ENCODE measurements at places on chromosomes 6 and 20.

GRCh38 chr6:158081657-158081935, 86.5 kb downstream of the SERAC1 start:
- DNase-seq: no peak

GRCh38 chr6:117233145-117233544, 32.2 kb upstream of the VGLL2 start:
- DNase-seq: no peak

GRCh38 chr6:107769053-107769658, 55.0 kb downstream of the SCML4 start:
- no peak for DNase-seq

DNA sequence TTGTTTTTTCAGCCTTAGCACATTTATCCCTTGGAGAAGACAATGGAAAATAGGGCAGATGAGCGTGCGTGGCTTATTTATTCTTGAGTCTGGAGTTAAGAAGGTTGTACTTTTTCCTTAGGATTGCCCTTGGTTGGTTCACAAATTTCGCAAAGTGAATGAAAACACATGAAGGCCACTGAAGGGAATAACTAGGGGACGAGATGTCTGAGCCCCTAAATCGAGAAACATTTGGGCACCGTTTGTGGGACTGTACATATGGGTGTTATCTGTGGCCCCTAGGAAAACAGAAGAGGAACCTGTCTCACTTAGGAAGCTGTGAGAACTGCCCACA, 19.4 kb upstream of the TRIM27 start:
- DNase-seq: no peak

- no peak for DNase-seq
These were observed 63.7 kb downstream of the PRR18 start for GRCh38 chr6:166244353-166245045.

- no peak for DNase-seq
These were observed 327.2 kb downstream of the HTR1B start for GRCh38 chr6:77136086-77136485.

- no peak for DNase-seq
These were observed 15.2 kb downstream of the SLC52A3 start for GRCh38 chr20:753136-753535.

GRCh38 chr20:61694682-61695081, 371.0 kb downstream of the TAF4 start:
- no peak for DNase-seq

DNA sequence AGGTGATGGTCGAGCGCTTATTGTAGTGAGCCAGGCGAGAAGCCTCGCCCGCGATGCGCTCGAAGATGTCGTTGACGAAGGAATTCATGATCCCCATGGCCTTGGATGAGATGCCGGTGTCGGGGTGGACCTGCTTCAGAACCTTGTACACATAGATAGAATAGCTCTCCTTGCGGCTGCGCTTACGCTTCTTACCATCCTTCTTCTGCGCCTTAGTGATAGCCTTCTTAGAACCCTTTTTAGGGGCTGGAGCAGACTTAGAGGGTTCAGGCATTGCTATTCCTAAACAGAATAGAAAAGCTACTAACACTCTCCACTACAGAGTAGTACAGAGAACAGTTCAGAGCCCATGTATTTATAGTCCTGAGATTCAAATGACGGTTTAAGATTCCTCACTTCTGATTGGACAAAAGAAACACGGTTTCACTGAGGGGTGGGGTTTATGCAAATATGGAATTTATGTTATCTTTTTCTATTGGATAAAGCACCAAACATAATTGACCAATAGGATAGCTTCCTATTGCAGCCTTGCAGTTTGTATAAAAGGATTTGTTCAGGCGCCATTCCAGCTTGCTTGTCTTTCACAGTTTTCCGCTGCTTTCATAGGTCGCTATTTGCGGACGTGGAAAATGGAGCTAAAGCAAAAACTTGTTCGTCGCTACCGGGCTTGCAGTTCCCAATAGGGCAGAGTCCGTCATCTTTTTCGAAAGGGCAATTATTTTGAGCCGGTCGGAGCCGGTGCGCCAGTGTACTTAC, 43.7 kb upstream of the HFE start:
- peak; percentile 95 for DNase-seq

DNA sequence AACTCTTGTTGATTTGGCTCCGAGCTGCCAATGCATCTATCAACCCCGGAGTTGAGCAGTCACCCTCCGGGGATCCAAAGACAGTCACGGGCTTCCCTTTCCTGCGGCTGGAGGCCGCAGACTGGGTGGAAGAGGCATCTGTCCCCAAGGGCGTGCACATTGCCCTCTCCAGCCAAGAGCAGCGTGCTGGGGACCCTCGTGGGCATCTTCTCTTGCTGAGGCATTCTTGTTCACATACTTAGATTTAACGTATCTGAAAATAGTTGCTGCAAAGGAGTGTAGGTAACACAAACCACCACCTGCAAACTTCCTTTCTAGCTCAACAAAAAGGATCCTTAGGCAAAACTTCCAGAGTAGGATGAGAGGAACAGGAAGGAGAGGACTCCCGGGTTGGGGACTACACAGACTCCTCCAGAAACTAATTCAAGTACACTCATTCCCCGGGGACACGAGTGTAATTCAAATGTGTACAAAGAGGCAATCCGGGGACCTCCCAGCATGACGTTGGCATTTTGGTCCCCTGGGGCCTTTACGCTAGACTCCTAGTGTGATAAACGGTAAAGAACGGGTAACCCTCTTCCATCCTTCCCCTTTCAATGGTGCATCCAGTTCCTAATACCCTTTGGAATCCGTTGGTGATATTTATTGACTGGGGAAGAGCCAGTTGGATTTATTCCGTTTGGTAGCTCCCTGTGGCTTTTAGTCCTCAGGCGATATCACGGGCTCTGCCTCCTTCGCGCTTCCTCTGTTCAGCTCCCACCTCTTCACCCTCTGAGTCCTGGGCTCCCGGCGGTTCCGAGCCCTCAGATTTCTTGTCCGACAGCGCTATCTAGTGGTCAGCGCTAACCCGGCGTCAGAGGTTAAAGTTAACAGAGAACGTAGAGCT, 2.7 kb upstream of the COL12A1 start:
- DNase-seq: peak; percentile 70

DNA sequence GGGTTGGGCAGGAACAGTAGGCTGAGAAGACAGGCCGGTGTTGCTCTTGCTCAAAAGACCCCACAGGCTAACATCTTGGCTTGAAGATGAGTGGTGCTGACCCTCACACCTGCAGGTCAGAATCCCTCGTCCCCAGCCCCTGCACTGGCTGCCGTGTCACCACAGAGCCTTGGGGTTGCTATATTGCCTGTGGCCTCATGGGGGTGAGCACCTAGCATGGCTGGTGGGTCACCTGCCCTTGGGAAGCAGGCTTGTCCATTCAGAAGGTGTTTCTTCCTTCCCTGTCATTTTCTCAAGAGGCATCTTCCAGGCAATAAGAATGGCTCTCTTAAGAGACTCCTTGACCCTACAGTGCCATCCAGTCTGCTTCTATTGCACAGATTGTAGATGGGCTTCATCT, 7.7 kb downstream of the SLC22A16 start:
- DNase-seq: no peak

DNA sequence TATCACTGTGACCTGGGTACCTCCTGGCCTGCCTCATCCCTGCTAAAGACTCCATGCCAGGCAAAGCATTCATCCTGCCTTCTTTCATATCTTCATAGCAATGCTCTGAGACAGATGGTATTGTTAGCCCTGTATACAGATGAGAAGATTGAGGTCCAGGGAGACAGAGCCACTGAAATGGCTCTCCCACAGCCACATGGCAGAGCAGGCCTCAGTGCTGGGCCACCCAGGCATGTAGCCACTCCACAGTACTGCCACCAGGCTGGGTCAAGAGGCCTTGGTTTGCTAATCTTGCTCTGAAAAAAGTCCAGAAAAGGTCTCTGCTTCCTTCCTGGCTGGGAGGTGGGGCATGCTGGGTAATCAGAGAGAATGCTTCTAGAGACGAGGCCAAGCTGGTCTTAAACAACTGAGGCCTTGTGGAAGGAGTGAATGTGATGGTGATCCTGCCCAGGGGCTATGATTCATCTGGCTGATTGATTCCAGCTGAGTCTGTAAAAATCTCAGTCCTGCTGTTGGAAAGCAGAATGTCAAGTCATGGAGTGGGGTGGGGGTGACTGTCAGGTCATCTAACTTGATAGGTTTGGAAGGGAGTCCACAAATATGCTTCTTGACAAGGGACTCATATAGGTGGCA, 29.8 kb downstream of the HM13 start:
- DNase-seq: no peak

- no peak for DNase-seq
These were observed 523 bp downstream of the CPXM1 start for GRCh38 chr20:2799688-2800520.

- DNase-seq: peak; percentile 74
These were observed 56.8 kb upstream of the PHIP start for GRCh38 chr6:79134699-79135474.

GRCh38 chr6:15763837-15764236, 101.0 kb upstream of the DTNBP1 start:
- DNase-seq: no peak

DNA sequence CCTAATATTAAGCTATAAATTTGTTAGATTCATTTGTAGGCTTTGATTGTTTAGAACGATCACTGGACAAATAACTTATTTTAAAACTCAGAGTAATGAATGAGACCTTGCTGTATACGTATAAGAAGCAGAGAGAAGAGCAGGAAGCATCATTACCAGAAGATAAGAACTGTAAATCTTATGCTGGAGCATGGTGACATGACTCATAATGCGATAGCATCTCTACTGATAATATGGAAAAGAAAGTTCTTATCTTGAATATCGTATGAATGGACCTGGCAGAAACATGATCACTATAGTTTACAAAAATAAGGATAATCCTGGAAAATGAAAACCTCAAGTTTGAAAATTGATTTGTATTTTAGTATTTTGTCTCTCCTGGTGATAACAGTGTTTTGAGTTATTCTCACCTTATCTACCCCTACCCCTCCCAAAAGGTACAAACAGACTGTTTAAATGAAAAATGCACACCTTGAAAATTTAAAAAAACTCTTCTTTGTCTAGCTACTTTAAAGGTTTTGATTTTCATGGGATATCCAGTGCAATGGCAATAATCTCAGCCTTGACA, 2.0 kb upstream of the ZSCAN26 start:
- no peak for DNase-seq

- DNase-seq: peak; percentile 96
These were observed 135.1 kb downstream of the EDN3 start for GRCh38 chr20:59435518-59435917.

- DNase-seq: no peak
These were observed 45.1 kb downstream of the OGFRL1 start for GRCh38 chr6:71333697-71334096.

GRCh38 chr20:51163996-51164600, 141.2 kb upstream of the KCNG1 start:
- no peak for DNase-seq

DNA sequence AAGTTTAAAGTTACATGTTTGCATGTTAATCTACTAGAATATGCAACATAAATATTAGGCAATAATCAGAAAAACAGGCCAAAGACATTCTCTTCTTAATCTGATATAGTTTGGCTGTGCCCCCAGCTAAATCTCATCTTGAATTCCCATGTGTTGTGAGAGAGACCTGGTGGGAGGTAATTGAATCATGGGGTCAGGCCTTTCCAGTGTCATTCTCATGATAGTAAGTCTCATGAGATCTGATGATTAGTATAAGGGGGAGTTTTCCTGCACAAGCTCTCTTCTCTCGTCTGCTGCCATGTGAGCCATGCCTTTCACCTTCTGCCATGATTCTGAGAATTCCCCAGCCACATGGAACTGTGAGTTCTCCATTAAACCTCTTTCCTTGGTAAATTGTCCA, 1241.7 kb upstream of the ADGRB3 start:
- DNase-seq: no peak

DNA sequence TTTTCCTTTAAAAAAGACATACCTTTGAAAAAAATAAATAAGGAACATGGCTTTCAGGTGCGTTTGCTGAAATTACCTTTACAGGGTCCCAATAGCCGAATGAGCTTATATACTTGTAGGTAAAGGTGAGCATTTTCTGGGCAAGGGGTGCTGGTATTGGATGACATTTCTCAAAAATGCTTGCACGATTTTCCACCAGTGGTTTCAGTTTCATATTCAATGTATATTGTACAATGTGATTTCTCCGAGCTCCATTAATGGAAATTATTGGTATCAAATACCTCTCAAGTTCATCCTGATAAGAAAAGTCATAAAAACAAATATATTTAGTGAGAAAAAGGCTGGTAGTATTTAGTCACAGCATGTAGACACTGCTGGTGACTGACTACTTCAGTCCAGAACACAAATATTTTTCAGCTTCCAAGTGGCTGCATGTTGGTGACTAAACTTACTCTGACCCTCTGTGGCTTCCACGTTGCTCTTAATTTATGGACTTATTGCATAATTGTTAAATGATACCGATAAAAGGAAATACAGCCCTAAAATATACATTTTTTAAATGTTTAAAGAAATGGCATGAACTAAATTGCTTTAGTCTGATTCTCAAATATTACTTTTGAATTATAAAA, 32.9 kb upstream of the ZBTB24 start:
- DNase-seq: no peak

DNA sequence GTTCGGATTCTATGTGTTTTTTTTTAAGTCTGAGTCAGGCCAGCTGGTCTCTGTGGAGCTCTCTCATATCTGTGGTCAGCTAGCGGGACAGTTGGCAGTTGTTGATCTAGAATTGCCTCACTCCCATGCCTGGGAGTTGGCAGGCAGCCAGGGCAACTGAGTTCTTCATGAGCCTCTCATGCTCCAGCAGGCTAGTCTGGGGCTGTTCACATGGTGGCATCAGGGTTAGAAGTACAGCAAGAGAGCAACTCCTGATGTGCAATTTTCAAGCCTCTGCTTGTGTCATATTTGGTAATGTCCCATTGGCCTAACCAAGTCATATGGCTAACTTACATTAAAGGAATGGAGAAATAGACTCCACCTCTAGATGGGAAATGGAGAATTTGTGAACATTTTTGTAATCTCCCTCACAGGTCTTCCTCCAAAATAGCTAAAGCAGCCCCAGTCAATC, 6.7 kb upstream of the IFT52 start:
- DNase-seq: no peak

- DNase-seq: no peak
These were observed 191.9 kb downstream of the ISM1 start for GRCh38 chr20:13412806-13413445.

GRCh38 chr6:30960907-30961673, 20.3 kb downstream of the MUCL3 start:
- no peak for DNase-seq

GRCh38 chr6:30067460-30068139, 602 bp downstream of the PPP1R11 start:
- DNase-seq: no peak

DNA sequence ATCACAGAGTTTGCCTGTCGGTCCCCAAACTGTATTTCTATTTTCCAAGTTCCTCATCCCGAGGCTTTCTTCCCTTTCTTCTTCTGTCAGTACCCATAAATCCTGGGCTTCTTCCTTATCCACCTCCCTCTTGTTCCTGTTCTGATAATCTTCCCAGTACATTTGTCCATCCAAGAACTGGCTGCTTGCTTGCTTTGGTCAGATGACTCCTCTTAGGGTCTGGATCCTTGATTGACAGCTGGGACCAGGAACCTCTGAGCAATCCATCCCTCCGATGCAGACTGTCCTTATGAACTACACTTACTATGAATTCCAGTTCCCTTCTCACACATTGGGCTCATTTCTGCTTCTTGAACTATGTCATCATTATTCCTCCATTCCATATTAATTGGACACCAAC, 275.3 kb upstream of the CITED2 start:
- DNase-seq: no peak

All from NCI-H1105 (cell line).